Endodermal cell (in vitro differentiated cells): ENCODE measurements at places on chromosomes 12 and 14. TPM values are rescaled to one million over a fixed set of nuclear protein-coding genes. Genes with fewer than 3 reads are reported as not detected.

GRCh38 chr14:93930296-93930988 is 3.3 kb downstream of the FAM181A start:
- H3K36me3 ChIP-seq, result no peaks in the 10 kb centered on the region
- no peak overlapping the region for H3K27ac ChIP-seq
- no peak overlapping the region for H3K4me3 ChIP-seq
- H3K27me3 ChIP-seq, result no peaks in the 10 kb centered on the region
- no peak for DNase-seq

GRCh38 chr14:72617391-72618031 is 276.4 kb downstream of the DPF3 start:
- H3K36me3 ChIP-seq, result no peaks in the 10 kb centered on the region
- no peak for DNase-seq
- no peaks in the 10 kb centered on the region for H3K4me1 ChIP-seq
- H3K27me3 ChIP-seq, result no peaks in the 10 kb centered on the region
- H3K4me3 ChIP-seq, result no peak overlapping the region
- peak overlapping the region; percentile 68 for H3K27ac ChIP-seq

DNA sequence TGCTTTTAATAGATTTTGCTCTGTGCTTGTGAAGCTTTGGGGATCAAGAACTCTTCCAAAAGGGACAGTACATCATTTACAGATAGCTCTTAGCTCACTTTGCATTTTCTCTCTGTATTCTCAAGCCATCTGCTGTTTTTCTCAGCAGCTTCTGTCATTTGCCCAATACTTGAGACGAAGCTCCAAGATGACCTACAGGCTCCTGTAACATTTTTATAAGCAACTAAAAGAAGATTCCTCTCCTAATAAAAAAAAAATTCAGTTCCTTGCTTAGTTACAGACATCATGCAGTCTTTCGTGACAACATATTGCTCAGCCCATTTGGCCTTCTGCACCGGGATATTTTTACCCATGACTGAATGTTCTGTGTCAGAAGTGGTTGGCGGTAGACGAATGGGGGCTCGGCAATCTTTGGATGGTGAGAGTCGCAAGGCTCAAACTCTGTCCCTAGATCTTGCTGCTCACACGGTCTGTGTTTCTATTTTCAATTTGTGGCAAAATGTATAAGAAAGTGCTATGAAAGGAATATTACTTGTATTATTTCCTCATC is 215.6 kb downstream of the FSCB start:
- H3K4me1 ChIP-seq, result no peaks in the 10 kb centered on the region
- H3K4me3 ChIP-seq, result no peak overlapping the region
- H3K36me3 ChIP-seq, result no peaks in the 10 kb centered on the region
- H3K27ac ChIP-seq, result no peak overlapping the region
- no peaks in the 10 kb centered on the region for H3K27me3 ChIP-seq

KRT74 gene
- total RNA-seq, result not detected in 3 replicates

GRCh38 chr14:106877517-106877916 is 1351.1 kb downstream of the TMEM121 start:
- H3K4me1 ChIP-seq, result no peaks in the 10 kb centered on the region
- no peaks in the 10 kb centered on the region for H3K36me3 ChIP-seq
- DNase-seq, result no peak

RPGRIP1 gene
- 0.25 and 0.29 TPM in 2 replicates for total RNA-seq

- peaks cover 10% of the 10 kb centered on the region for H3K27me3 ChIP-seq
- DNase-seq, result peak; percentile 77
- no peak overlapping the region for H3K27ac ChIP-seq
- peak overlapping the region; percentile 76 for H3K4me3 ChIP-seq
- peaks cover under 1% of the 10 kb centered on the region for H3K36me3 ChIP-seq
- H3K4me1 ChIP-seq, result no peaks in the 10 kb centered on the region
Observed at GRCh38 chr12:123150275-123150743, 581 bp downstream of the PITPNM2 start.

GRCh38 chr14:52000019-52000582 is 10.8 kb downstream of the RTRAF start:
- H3K27ac ChIP-seq, result no peak overlapping the region
- DNase-seq, result no peak
- no peak overlapping the region for H3K4me3 ChIP-seq
- peaks cover 13% of the 10 kb centered on the region for H3K4me1 ChIP-seq

GRCh38 chr12:126191031-126191891 is 1126.0 kb downstream of the AACS start:
- no peak overlapping the region for H3K27ac ChIP-seq
- peak; percentile 92 for DNase-seq
- H3K4me1 ChIP-seq, result no peaks in the 10 kb centered on the region
- H3K36me3 ChIP-seq, result no peaks in the 10 kb centered on the region

- DNase-seq, result no peak
- H3K4me1 ChIP-seq, result no peaks in the 10 kb centered on the region
- H3K4me3 ChIP-seq, result no peak overlapping the region
- no peaks in the 10 kb centered on the region for H3K36me3 ChIP-seq
- H3K27ac ChIP-seq, result no peak overlapping the region
Observed at GRCh38 chr12:132462788-132463187, 27.2 kb upstream of the FBRSL1 start.

DNA sequence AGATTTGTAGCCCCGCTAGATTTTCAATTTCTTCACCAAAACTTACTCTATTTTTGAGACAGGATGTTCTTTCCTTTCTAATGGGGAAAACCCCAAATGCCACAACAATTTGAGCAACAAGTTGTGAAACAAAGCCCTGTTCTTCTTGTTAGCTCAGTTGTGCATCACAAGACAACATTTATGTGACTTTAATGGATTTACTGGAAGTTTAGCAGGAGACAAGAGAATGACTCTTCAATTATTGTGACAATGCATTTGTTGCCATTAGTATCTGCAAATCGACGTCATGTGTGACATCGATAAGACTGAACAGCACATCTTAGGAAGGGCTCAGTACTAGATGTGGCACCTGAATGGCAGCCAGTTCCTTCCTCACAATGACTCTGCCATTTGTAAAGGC is 1028.9 kb upstream of the TMEM132C start:
- no peaks in the 10 kb centered on the region for H3K36me3 ChIP-seq
- H3K27ac ChIP-seq, result no peak overlapping the region
- DNase-seq, result no peak
- no peaks in the 10 kb centered on the region for H3K4me1 ChIP-seq
- H3K27me3 ChIP-seq, result no peaks in the 10 kb centered on the region

- DNase-seq, result no peak
- no peak overlapping the region for H3K27ac ChIP-seq
- no peaks in the 10 kb centered on the region for H3K36me3 ChIP-seq
- no peaks in the 10 kb centered on the region for H3K4me1 ChIP-seq
- H3K27me3 ChIP-seq, result no peaks in the 10 kb centered on the region
Observed at GRCh38 chr14:62528296-62528695, 517.0 kb downstream of the KCNH5 start.

- DNase-seq, result no peak
- H3K4me3 ChIP-seq, result no peak overlapping the region
- no peak overlapping the region for H3K27ac ChIP-seq
- no peaks in the 10 kb centered on the region for H3K36me3 ChIP-seq
Observed at GRCh38 chr12:15013634-15014179, 40.9 kb downstream of the PDE6H start.

IPO8 gene
- total RNA-seq, result 39.0 to 40.6 TPM (median 39.4 TPM) in 3 replicates

- no peak for DNase-seq
- H3K4me3 ChIP-seq, result no peak overlapping the region
- no peaks in the 10 kb centered on the region for H3K27me3 ChIP-seq
- H3K27ac ChIP-seq, result no peak overlapping the region
- no peaks in the 10 kb centered on the region for H3K36me3 ChIP-seq
Observed at GRCh38 chr12:25828188-25828587, 130.3 kb upstream of the RASSF8 start.
